ENCODE measurements at places on chromosomes 12 and 14.

- DNase-seq: no peak
Observed at GRCh38 chr12:47615711-47616110, 90.1 kb downstream of the RPAP3 start.

- no peak for DNase-seq
Observed at GRCh38 chr14:88613552-88614010, 50.7 kb downstream of the ZC3H14 start.

DNA sequence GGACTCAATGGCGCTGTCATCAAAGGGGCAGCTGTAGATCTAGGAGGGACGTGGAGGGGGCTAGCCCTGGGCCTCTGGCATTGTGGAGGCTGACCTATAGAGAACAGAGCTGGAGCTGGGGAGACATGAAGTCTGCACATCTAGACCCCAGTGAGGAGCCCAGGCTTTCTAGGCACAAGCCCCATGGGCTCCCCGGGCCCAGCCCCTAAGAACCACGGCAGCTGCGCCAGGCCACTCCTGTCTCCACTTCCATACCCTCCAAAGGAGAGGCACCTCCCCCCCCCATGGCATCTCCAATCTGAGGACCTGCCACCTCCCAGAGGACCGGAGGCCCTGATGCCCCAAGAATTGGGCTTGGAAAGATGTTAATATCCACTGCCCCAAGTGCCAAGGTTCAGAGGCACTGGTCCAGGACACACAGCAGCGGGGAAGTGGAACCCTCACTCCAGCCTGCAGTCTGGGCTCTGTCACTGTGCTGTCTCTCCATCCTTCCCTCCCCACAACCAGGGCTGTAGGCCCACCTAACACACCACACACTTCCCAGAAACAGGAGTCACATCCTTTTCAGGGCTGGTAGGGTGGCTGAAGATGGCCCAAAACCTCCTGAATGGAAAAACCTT is 4.5 kb downstream of the ANKRD9 start:
- DNase-seq: no peak

- no peak for DNase-seq
Observed at GRCh38 chr12:93509506-93509905, 42.2 kb downstream of the MRPL42 start.

GRCh38 chr12:68240975-68241374 is 12.4 kb downstream of the IL22 start:
- DNase-seq: no peak

- no peak for DNase-seq
Observed at GRCh38 chr14:99462210-99462609, 18.4 kb downstream of the SETD3 start.

- no peak for DNase-seq
Observed at GRCh38 chr12:119615518-119616475, 22.2 kb downstream of the TMEM233 start.

- DNase-seq: no peak
Observed at GRCh38 chr12:132281038-132281437, 48.4 kb downstream of the GALNT9 start.

DNA sequence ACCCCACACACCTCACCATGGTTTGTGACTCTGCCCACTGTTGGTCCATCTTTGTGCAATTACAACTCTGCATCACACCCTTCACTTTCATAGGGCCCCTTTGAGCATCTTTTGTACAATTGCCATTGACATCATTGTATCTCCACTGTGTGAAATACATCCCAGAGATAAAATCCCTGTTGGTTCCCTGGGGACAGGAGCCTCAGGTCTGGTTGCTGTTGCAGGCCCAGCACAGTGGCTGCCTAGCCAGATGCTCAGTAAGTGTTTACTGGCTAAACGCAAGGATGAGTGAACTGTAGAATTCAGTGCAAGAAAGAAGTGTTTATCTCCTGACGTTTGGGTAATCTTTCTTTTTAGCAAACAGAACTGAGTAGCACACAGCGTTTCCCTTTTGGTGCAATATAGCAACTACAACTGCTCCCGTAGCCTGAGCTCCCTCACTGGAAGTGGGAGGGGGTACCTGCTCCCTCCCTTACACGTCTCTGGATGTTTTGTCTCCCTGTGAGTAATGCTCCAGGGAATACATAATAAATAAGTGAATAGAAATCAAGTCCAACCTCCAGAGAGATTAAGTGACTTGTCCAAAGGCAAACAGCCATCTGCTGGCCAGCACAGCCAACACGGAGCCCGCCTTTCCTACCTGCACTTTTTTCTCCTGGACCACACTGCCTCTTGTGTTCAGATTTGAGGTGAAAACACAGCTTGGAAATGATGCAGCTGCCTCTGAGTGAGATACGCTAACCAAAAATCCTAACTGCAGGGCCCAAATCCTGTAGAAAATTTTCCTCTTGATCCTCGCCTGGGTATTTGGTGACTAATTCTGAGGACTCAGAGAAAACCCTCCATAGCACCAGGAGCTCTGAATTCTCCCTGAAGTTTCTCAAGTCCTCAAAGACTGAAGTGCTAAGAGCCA is 27.4 kb downstream of the GALNT16 start:
- DNase-seq: no peak

DNA sequence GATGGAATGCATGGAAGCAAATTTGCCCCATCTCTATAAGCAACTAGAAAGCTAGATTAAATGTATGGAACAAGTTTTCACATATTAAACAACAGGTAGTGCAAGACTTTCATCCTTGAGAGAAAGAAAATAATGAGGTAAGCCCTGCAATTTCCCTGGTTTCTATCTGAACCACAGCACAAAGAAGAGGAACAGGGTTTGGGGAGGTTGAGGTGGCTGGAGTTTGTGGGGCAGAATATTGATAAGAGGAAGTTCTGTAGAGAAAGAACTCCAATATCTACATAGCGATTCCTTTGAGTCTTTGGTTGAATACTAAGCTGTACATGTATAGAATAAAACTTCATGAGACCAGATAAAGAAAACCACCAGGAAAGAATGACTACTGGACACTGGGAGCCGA is 96.3 kb upstream of the CCND2 start:
- DNase-seq: no peak

DNA sequence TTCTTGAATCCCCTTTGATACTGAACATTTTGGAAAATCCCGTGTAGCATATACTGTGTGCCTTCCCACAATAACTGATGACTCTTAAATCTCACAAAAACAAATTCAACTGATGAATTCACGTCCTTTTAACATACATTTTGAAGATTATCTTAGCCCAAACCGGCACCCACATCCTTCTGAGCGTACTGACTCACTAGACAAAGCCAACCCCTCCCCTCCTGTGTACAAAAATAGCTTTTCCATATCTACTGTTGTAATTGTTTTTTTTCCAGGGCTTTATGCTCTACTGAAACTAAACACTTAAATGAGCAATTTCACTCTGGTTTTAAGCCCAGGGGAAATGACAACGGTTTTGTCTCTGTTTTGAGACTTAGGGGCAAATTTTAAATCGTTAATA is 109.4 kb upstream of the ATF7IP start:
- no peak for DNase-seq

DNA sequence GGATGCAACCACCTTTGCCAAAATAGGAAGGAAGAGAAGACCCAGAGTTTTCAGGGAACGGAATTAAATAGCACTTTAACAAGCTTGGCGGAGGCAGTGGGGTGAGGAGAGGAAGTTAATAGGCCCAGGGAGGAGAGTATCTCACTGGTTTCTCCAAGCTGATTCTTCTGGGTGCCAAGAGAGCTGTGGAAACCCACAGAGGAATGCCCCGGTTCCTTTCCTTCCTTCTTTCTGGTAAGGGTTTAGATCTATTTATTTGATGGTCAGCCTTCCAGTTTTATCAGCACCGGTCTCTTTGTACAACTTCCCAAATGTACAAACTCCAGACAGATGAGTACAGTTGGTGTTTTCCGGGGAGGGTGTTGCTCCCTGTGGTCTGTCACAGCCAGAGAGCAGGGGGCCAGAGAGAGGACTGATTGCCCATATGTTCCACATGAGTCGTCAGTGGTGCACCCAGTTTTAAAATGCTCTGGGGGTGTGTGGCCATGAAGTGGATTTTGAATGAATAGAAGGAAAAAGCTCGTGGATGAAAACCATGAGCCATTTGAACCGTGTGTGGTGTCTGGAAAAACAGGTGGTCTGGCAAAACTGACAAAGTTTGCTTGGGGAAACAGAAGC is 26.6 kb downstream of the PRKCH start:
- DNase-seq: no peak

GRCh38 chr12:108231109-108231905 is 102.2 kb downstream of the WSCD2 start:
- DNase-seq: no peak

- DNase-seq: no peak
Observed at GRCh38 chr12:62297321-62297720, 37.1 kb downstream of the USP15 start.

DNA sequence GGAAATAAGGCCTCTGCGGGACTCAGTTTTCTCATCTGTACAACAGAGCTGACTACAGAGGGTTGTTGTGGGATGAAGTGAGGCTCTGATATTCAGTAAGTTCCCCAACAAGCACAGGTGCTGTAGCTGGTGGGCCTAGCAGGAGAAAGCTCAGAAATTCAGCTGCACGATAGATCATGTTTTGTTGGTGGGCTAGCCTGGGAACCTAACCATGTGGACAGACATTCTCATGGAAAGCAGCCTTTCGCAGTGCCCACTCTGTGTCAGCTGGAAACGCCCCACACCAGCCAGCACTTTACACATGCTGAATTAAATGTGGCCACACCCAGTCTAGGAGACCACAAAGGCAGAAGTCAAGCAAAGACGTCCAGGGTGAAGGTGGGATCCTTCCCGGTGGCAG is 16.1 kb downstream of the PITPNM2 start:
- DNase-seq: no peak
